Aorta (tissue), 5 donors: ENCODE measurements at places on chromosomes 4 and X. TPM values are rescaled to one million over a fixed set of nuclear protein-coding genes. Genes with fewer than 3 reads are reported as not detected.

SHISA3 gene
- 5.5 TPM for total RNA-seq

NKAP gene
- 8.0 TPM for total RNA-seq

SLC34A2 gene
- not detected for total RNA-seq

PSMD10 gene
- 24.5 TPM for total RNA-seq

PCDH11X gene
- 3.6 TPM for total RNA-seq

SLC49A3 gene
- total RNA-seq: 10.8 TPM

SMARCA5 gene
- 43.3 TPM for total RNA-seq

GLRB gene
- total RNA-seq: 6.3 TPM

ARL9 gene
- 0.49 TPM for total RNA-seq

SHOX gene
- total RNA-seq: not detected

MAGEC3 gene
- total RNA-seq: 0.99 TPM

TRMT2B gene
- total RNA-seq: 15.1 TPM

ACOX3 gene
- 43.7 TPM for total RNA-seq
